ENCODE measurements at places on chromosomes 3 and 15.

GRCh38 chr3:121557426-121557934, 10.3 kb upstream of the ARGFX start:
- DNase-seq, result no peak

DNA sequence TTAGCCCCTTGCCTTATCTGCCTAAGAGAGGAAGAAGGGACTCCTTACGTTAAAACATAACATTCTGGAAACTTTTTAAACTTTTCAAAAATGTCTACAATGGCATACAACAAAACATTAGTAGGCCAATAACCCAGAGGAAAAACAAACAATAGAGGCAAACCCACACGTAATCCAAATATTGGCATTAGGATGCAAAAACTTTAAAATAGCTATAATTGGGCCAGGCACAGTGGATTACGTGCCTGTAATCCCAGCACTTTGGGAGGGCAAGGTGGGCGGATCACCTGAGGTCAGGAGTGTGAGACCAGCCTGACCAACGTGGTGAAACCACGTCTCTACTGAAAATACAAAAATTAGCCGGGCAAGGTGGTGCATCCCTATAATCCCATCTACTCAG, 134.9 kb downstream of the AQP9 start:
- no peak for DNase-seq

GRCh38 chr3:153595186-153595815, 433.3 kb downstream of the RAP2B start:
- DNase-seq, result no peak

- DNase-seq, result no peak
These were observed 11.5 kb downstream of the HTD2 start for GRCh38 chr3:58317811-58318210.

DNA sequence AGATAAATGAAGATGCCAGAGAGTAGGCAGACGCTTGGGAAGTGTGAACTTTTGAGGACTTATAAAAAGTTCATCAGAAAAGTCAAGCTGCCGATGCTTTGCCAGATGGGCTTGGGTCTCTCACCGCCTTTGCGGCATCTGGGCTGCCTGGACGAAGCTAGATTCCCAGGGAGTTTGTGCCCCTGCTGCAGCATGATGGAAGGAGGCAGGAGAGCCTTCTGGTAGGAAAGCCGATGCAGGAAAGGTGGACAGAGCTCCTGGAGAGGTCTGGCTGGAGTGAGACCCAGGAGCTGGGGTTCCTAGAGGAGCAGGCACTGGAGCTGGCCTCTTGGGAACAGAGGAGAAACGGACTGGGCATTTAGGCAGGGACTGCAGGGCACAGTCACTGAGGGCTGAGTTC, 51.9 kb upstream of the ATP2B2 start:
- DNase-seq, result no peak

DNA sequence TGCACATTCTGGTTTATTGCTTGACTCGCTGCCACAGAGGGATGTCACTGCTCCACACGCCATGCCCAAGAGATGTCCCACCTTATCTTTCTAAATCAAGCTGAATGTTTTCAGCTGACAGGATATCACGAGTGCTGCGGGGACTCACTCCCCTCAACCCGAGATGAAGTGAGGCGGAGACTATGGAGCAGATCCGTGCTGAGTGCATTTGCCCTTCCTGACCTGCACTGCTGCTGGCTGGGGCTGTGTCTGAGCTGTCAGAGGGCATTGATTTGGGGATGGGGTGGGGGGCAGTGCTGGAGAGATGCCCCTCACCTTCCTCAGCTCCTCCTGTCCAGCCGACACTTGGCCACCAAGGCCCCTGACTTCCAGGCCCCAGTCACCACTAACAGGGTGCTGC, 40.5 kb upstream of the CSPG4 start:
- no peak for DNase-seq

DNA sequence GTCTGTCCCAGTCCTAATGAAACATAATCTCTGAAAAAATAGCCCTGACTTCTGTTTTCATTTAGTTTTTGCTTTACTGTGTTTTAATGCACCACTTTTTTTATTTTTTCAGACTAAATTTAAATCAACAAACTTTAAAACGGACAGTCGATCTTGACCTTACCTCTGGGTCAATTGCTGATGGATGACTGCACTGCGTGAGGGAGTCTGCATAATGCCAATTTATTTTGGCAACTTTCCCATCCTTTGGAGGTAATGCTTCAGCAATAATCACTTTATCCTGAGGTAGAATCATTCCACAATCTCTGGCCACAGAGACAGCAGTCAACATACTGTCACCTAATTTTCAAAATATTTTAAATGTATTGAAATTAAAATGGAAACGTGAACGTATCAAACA, 32.5 kb upstream of the GP5 start:
- no peak for DNase-seq
